ENCODE measurements at places on chromosomes 6 and 20. TPM values are rescaled to one million over a fixed set of nuclear protein-coding genes. Genes with fewer than 3 reads are reported as not detected.

- DNase-seq = no peak
Observed at GRCh38 chr6:5422321-5422915, 161.1 kb downstream of the FARS2 start.

DNA sequence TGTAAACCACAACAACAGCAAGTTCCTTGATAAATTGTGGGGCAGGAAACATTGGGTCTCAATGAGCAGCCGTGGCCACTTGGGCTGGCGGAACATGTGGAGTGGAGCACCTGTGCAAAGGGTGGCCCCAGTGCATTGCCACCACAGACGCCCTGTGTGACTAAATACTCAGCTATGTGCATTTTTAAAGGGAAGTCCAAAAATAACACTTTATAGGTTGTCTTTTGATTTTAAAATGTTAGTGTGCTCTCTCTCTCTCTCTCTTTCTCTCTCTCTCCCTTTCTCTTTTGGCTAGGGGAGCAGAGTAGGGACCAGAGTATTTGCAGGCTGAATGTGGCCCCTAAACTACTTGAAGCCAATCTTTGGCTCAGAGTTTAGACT, 236.3 kb downstream of the BCAS1 start:
- no peak for DNase-seq

DNA sequence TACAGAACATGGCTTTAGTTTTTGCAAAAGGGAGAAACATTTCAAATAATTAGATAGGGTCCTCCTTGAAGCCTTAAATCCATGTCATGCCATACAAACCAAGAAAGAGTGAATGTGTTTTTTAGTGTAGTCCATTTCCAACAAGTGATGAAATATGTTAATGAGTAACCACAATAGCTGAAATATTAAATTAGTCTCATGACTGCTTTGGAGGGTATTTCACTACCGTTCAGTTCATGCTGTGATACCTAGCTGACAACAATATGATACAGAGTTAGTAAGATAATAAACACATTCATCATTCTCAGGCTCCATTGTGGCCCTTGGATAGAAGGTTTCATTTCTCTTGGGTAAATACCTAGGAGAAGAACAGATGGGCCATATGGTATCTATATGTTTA, 5.8 kb upstream of the ID4 start:
- no peak for DNase-seq

GRCh38 chr6:155174576-155175211, 89.1 kb upstream of the CLDN20 start:
- peak; percentile 63 for DNase-seq

The SAMHD1 gene
- total RNA-seq = 56.3 TPM

- DNase-seq = no peak
Observed at GRCh38 chr6:109036574-109037294, 57.9 kb downstream of the SESN1 start.

- DNase-seq = no peak
Observed at GRCh38 chr6:147131532-147132128, 72.6 kb upstream of the STXBP5 start.

The LSM2 gene
- total RNA-seq = 150 TPM

The SLC26A8 gene
- 0.25 TPM for total RNA-seq

DNA sequence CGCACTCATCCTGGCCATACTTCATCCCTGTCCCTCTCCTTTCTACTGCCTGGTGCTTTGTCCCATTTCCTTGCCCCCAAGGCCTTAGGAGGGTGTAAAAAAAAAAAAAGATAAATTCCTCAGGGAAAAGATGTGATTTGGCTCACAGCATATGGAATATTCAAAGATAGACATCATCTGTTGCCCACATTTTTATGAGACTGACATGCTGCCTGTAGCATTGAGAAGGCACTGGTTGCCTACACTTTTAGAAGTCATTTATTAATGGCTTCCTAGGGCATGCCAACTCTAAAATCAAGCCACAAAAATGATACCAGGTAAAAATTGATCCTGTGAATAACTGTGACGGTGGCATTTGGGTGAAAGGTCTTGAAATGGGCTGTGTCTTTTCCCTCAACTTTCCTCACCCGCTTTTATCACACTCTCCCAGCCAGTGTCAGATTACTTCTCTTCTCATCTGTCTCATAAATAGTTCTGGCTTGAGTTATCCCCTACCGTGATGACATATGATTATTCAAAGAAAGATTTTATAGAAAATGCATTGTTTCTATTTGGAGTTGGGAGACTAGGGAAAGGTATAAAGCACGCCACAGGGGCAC, 139.4 kb downstream of the CARMIL1 start:
- no peak for DNase-seq

The RIPK1 gene
- total RNA-seq = 16.0 TPM

GRCh38 chr6:125346926-125347563, 45.3 kb upstream of the HDDC2 start:
- DNase-seq = no peak

DNA sequence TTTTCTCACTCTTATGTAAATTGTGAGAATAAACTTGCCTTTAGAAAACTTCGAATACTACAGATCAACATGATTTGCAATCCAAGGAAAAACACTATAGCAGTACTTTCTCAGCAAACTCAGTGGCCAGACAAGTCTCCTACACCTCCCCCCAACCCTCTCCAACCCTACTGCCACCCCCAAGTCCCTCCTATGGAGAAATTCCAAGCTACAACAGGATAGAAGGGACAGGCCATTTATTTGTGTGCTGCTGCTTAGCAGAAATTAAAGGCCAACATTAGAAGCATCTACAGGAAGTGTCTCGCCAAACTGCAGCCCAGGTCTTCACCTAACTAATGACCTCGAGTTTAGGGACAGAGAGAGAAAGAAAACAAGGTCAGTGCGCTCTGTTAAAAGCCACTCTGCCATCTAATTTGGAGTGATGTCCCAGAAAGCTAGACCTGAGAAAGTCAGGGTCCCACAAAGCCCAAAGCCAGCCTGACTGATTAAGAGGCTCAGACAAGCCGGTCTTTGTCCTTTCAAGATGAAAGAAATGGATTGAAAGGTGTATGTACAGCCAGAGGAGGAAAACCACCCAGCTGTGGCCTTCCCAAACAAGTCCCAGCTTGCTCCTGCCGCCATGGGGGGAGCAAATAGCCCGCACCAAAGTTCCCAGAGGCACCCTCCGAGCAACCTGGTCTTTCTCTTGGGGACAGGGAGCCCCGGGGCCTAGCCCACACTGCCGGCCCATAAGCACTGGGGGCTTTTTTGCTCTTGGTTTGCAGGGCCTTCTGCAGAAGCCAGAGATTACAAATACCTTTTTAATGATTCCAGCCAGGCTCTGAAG, 3.4 kb downstream of the BMP7 start:
- DNase-seq = no peak

GRCh38 chr20:14219801-14220461, 117.5 kb downstream of the FLRT3 start:
- DNase-seq = no peak

The BTN1A1 gene
- total RNA-seq = 0.16 TPM

DNA sequence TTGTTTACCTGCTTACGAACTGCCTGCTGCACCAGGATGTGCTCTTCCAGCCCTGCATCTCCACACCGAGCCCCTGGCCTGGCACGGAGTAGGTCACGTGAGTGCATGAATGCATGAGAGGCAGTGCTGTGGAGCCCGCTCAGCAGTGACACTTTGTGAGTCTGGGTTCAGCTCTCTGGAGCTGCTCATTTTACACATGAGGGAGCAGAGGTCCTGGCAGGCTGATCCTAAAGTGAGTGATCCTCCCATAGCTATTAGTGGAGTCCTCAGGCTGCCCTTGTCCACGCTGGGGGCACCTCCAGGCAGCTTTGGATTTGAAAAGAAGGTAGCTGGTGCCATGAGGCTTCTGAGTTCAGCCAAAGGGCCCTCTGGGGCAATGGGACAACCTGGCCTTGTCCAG, 64.2 kb downstream of the EDN3 start:
- DNase-seq = no peak

DNA sequence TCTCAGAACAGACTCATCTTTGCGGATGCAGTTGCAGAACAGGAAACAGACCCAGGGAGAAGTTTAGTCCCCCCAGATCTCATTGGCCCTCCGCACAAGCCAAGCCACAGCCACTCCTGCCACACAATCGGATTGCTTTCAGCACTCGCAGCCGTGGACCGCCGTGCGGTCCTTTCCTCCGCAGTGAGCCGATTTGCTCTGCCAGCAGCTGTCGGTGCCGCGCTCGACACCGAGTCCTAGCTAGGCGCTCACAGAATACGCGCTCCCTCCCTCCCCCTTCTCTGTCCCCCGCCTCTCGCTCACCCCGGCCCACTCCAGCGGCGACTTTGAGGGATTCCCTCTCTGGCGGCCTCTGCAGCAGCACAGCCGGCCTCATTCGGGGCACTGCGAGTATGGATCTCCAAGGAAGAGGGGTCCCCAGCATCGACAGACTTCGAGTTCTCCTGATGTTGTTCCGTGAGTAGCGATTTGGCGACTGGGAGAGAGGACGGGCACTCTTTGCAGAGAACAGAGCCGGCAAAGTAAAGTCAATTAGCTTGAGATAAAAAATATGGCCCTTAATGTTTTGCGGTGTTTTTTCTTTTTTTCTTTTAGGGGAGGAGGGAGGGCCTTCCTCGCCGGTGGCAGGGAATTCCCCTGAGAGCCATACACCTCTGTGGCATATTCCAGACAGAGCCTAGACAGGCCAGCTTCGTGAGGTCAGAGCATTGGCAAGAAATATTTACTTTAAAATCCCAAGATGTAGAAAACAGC, at the start of gene LAMP5:
Gene LAMP5 (plus strand): TSS at position 130 of the 753 bp plus-strand sequence. CDS start 263 bp downstream, at position 393.
- no peak for DNase-seq

The SRSF12 gene
- total RNA-seq = 0.48 TPM

- DNase-seq = no peak
Observed at GRCh38 chr6:148893481-148893880, 146.7 kb downstream of the UST start.

The HLA-DQB1 gene
- total RNA-seq = not detected

GRCh38 chr20:59561614-59562277, 42.6 kb upstream of the PHACTR3 start:
- no peak for DNase-seq

DNA sequence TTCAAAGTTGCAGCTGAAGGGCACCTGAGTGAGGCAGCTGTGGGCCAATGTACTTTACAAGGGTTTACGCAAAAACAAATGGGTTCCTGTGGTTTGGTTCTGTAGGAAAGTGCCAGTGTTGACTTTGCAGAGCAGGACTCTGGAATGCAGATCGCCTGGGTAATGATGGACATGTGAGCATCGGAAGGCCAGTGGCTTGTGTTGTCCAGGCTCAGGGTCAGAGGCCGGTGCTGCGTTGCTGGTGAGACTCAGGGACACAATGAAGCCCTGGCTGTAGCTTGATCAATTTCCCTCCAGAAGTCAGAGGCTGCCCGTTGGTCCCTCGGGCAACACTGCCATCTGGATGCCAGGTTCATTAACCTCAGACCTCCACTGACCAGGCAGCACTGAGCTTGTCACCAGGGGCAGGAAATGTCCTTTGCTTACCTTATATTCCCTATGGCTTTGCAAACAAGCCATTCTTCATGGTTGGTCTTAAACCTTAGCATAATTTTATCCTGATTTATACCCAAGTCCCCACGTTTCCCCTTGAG, 753.4 kb downstream of the QKI start:
- no peak for DNase-seq

The CLIC5 gene
- 1.8 TPM for total RNA-seq

- no peak for DNase-seq
Observed at GRCh38 chr20:51926670-51927305, 124.5 kb upstream of the SALL4 start.

The OR2J3 gene
- total RNA-seq = not detected

The DPPA5 gene
- not detected for total RNA-seq

GRCh38 chr6:42890311-42891198, 11.1 kb downstream of the RPL7L1 start:
- peak; percentile 89 for DNase-seq

DNA sequence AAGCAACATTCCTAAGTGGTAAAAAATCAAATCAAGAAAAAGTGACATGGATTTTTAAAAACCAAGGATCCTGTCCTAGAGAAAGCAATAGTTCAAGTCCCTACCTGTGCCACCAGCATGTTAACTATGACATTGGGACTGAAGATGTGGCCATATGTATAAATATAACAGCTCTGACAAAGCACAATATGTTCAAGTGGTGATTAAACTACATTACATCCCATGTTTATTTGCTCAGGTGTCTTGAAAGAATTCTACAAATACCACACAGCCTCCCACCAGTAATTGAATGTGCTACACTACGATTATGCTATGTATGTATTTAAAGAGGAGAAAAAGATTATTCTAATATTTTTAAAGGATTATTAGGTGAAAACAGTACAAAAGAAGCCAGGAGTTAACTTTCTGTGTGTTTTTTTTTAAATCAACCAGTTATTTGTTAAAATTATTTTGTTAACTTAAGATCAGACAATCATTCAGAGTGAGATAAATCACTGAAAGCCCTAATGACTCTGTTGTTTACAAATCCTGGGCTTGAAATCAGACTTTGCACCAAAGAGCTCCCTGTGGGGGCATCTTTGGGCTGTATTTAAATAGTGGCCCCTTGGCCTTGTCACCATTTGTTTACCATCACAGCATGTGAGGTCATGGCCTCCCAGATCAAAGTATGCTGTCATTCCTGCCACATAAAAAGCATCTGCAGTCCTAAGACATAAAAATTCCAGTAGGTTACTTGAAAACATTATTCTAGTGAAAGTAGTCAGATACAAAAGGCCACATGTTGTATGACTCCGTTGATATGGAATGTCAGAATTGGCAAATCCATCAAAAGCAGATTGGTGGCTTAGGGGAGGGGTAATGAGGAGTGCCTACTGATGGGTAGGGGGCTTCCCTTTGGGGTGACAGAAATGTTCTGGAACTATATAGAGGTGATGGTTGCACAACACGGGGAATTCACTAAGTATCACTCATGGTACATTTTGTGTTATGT, 17.1 kb downstream of the TTLL2 start:
- DNase-seq = no peak

The HLA-DQA1 gene
- 1.7 TPM for total RNA-seq

DNA sequence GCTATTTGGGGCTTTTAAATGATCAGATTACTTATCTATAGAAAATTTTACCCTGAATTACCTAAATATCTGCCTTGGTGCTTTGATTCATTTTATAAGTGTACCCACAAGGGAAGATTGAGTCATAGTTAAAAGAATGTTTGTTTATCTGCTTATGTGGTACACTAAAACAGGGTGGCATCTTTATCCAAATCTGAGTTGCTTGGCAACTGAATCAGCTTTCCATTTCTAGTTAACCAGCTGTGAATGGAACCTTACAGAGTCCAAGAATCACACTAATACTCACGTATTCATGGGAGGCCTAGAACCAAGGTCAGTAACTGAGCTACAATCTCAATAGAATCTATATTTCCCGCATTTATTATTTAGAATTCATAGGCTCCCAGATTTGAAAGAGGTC, 44.0 kb upstream of the CAP2 start:
- no peak for DNase-seq

The SUMO4 gene
- 10.0 TPM for total RNA-seq

- no peak for DNase-seq
Observed at GRCh38 chr20:40954521-40955165, 74.0 kb upstream of the TOP1 start.

The KCNK15 gene
- 0.37 TPM for total RNA-seq

The EDN1 gene
- 0.27 TPM for total RNA-seq

The ELOVL2 gene
- not detected for total RNA-seq

The WFDC2 gene
- total RNA-seq = 2.5 TPM

The CD93 gene
- total RNA-seq = 0.41 TPM

Data from activated naive CD4-positive, alpha-beta T cell treated with anti-CD3 and anti-CD28 coated beads, Interleukin-2, amount 50 U/mL, for 72 hours (primary cell).